ENCODE measurements at places on chromosomes 1 and 21. TPM values are rescaled to one million over a fixed set of nuclear protein-coding genes. Genes with fewer than 3 reads are reported as not detected.

Gene DTL
- 0.26 TPM for total RNA-seq

Gene OR14A16
- not detected for total RNA-seq

Gene LCE2C
- total RNA-seq = not detected

Gene NID1
- 29.3 TPM for total RNA-seq

Gene SLC25A33
- 4.8 TPM for total RNA-seq

Gene SLFNL1
- 0.66 TPM for total RNA-seq

Gene RNF207
- total RNA-seq = 9.2 TPM

Gene OR2AK2
- total RNA-seq = not detected

Gene FHAD1
- 0.66 TPM for total RNA-seq

Gene RNU1-3
- under 0.01 TPM for total RNA-seq

Gene MMEL1
- 0.33 TPM for total RNA-seq

Gene LIPI
- not detected for total RNA-seq

Gene INTS11
- 69.2 TPM for total RNA-seq

Gene B3GALT5
- under 0.01 TPM for total RNA-seq

Gene FCRLA
- total RNA-seq = 0.17 TPM

Gene HES3
- total RNA-seq = not detected

Gene GUCA2A
- total RNA-seq = not detected

Gene PADI2
- not detected for total RNA-seq

Gene C1orf21
- 53.0 TPM for total RNA-seq

Gene CFHR2
- total RNA-seq = not detected

Gene KRTAP10-2
- not detected for total RNA-seq

Gene PLEKHA6
- total RNA-seq = 3.8 TPM

Gene CCDC17
- 0.99 TPM for total RNA-seq

Gene SLC45A1
- total RNA-seq = 2.3 TPM

Gene ZBTB8A
- total RNA-seq = 5.9 TPM

Gene CYP4A11
- not detected for total RNA-seq

Gene OR2L5
- total RNA-seq = not detected

Gene KCNJ9
- total RNA-seq = under 0.01 TPM

Gene UTS2
- not detected for total RNA-seq
